ENCODE measurements at places on chromosomes 13 and 19. TPM values are rescaled to one million over a fixed set of nuclear protein-coding genes. Genes with fewer than 3 reads are reported as not detected.

DNA sequence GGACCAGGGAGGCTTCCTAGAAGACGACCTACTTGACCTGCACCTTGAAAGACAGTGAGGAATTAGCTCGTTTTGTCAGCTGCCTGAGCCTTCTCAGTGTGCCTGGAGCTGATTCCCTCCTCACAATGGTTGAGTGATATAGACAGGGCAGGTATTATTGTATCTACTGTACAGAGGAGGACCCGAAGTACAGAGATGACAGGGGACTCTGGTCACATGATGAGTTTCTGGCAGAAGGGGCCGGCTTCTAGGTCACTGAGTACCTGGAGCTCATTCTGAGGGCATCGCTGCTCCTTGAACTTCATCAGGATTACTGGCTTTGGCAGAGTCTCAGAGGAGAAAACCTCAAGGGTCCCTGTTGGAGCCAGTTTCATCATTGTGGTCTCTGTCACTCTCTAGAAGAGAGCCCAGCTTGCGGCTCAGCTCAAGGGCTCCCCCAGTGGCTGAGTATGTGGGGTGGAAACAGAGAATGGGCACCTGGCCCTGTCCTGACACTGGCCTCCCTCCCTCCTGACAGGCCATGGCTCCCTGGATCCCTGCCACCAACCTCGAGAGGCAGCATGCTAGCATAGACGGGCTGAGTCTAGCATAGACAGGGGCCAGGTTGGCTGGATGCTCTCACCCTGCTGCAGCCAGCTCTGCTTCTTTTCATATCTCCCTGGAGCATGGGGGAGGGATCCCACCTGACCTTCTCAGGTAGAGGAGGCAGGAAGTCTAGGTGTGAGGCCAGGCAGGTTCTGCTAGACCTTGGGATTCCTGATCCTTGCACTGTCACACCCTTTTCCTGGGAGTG lies 38.7 kb downstream of the NFIX start:
- peak; percentile 80 for DNase-seq

DNA sequence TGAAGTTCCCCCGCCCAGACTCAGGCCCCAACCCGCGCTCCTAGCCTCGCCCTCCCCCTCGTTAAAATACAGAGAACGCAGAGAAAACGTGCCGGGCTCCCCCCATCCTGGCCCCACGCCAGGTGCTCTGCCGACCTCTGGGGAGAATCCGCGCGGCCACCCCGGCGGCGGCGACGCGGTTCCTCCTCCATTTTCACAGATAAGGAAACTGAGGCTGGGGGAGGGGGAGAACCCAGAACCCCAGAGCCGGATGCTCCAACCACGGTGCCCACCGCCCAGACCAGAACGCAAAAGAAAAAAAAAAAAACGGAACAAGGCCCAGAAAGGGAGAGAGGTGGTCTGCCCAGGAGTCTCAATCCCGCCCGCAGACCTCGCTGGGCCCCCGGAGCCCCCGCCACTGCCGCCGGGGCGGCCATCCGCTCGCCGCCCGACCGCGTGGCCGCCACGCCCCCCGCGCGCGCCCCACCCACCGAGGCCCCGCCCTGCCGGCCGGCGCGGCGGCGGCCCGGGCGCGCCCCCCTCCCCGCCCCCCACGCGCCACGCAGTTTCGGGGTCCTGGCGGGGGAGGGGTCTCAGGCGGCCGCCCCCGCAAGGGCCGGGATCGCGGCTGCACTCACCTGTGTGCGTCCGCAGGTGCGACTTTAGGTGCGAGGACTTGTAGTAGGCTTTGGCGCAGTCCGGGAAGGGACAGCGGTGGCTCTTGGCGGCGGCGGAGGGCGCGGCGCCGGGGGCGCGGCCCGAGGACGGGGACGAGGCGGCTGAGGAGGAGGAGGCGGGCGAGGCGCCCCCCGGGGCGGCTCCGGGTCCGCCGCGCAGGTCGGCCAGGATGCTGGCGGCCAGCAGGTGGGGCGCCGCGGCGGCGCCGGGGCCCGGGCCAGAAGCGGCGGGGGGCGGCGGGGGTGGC lies 703 bp downstream of the KLF16 start:
- DNase-seq: peak; percentile 99

DNA sequence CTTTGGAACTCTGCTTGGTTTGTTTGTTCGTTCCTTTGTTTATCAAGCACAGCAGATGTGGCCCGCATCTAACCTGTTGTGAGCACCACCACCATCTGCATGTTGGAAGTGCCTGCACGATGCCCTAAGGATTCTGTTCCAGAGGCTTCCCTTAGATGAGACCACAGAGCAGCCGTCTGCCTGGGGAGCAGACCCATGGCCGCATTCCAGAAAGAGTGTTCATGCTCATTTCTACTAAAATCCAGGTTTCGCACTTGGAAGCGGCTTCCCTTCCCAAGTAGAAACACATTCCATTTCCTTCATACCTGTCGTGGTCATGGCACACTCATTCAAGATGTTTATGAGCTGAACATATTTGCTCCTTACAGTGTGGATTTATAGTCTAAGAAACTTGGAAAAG lies 27.2 kb downstream of the COL4A2 start:
- peak; percentile 55 for DNase-seq

GRCh38 chr13:107035778-107036177 lies 467.8 kb upstream of the ARGLU1 start:
- no peak for DNase-seq

DNA sequence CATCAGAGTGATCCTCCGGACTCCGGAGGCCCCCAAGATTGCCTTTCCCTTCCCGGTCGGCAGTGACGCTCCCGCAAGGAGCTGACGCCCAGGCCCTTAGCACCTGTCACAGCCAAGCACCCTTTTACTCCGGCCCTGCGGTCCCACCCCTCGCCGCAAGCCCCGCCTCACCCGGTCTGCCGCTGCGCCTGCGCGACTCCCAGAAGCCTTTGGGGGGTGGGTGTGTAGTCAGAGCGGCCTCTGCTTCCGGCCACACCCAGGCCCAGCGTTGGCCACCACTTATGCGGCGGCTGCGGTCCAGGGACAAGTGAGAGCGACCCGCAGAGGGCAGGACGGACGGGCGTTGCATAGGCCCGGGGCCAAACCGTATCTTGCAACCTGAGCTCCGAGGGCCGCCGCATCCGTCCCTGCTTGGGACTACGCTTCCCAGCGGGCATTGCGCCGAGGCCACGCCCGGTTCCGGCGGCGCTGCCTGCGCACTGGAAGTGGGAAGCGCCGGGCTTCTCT lies 441 bp upstream of the ZFP28 start:
- peak; percentile 99 for DNase-seq

DNA sequence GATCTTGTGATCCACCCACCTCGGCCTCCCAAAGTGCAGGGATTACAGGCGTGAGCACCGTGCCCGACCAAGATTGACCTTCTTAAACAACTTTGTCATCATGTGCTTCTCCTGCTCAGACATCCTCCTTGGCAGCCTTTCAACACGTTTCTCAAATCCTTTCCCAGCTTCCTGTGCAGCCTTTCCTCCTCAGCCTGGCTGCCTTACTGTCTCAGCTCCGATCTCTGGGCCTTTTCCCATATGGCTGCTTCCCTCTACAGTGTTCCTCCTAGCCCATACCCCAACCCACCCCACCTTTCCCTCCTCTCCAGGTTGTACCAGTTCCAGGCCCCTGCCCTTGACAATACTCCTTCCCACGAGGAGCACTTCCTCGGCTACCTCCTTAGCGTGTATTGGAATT lies 7.2 kb downstream of the PHF11 start:
- DNase-seq: peak; percentile 69

DNA sequence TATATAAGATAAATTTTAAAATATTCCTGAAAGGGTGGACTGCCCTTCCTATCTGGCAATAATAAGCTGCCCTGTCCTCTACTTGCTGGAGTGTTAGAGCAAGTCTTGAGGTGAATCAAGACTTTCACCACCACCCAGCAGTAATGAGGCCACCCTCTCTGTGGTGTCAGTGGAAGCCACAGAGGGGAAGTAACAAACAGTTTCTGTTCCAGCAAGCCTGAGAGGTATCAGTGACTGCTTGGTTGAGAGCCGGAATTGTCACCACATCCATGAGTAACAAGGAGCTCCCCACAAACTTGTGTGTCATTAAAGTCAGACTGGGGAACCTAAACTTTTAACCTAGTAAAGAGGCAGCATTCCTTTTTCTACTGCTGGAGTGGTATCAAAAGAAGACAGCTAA lies 532.7 kb upstream of the SPRY2 start:
- no peak for DNase-seq

DNA sequence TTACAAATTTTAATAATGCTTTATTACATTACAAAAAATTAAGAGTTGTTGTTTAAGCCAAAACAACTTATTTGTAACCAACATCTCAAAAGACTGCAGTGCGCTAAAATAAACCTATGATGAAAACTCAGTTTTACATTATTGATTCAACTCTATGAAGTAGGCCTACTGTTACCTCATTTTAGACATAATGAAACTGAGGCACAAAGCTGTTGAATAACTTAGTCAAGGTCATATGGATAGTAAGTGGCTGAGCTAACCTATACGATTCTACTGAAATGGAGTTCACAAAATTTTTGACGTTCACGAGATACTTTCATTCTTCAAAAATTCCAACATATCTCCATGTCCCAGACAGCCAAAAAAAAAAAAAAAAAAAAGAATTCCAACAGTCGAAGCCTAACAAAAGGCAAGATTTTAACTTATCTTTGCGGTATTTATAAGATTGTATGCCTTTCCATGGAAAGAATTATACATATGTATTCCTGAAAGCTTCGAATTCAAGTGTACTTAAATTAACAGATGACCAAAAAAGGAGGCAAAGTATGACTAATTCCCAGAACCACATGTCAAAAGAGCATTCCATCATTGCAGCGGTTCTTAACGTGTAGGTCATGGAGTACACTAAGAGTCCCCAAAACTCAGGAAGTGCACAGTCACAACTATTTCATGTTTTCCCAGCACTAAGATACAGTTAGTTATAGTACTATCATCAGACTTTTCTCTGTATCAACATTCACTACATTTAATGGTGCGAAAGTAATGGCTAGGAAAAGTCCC lies 69.4 kb downstream of the PSPC1 start:
- no peak for DNase-seq

The RASAL3 gene
- under 0.01 TPM for total RNA-seq

DNA sequence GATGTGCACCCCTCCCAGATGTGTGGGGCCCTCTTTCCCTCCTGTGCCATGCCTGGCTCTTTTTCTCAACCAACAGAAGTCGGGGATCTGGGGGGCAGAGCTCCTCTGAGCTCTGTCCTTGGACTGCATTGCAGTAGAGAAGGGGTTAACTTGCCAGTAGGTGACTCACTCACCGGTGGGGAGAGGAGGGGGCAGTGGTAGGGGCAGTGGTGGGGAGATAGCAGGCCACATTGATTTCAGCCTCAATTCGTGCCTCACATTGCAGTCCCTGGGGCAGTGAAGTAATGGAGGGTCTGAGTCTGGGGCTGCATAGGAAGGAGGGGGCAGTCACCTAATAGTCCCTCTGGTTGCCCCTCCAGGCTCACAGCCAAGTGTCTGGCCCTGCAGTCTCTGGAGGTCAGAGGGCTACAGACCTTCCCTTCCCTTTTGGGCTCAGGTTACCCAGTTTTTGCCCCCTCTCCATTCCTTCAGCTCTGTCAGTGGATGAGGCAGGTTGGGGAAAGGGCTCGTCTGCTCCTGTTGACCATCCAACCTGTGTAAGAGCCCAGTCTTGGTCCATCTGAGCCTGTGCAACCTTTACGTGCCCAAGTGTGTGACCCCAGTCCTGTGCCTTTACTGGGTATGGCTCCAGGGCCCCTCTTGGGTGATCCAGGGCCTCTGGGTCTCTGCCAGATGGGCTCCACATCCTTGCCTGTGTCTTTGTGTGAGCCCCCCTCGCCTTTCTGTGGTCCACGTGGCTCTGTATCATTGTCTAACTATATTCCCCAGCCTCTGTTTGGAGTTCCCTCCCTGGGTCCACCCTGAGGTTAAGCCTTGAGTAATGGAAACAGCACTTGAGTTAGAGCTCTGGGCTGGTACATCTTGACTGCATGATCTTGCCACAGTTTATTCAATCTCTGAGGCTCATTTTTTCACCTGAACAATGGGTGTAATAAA lies 13.0 kb downstream of the CIC start:
- DNase-seq: peak; percentile 92

DNA sequence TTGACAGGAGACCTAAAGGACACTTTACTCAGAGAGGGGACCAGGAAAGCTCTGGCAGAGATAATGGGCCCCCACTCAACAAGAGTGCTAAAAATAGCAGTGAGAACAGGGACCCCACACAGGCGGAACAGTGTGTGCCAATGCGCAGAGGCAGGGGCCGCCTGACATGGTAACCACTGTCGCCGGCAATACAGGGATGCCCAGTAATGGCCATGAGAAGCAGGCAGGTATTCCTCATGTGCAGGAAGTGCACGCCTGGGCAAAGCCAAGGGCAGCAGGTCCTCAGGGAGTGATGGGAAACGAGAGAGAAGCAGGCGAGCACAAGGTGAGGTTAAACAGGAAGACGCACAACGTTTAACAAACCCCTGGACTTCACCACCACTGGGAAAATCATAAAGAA lies 757.1 kb downstream of the LIG4 start:
- no peak for DNase-seq

The IGSF23 gene
- not detected for total RNA-seq

GRCh38 chr13:46516599-46517338 lies 36.2 kb upstream of the LRCH1 start:
- peak; percentile 72 for DNase-seq

The ADGRE2 gene
- 0.59 TPM for total RNA-seq

The EXOSC5 gene
- 13.3 TPM for total RNA-seq

The ZIC2 gene
- not detected for total RNA-seq

The SBK2 gene
- total RNA-seq: not detected

GRCh38 chr19:45913874-45914830 lies at the start of gene NANOS2:
Gene NANOS2, minus strand, starts transcription at chr19:45914778. Its CDS starts 85 bp downstream, at chr19:45914693.
- peak; percentile 26 for DNase-seq

The NLRP5 gene
- total RNA-seq: not detected

The ADPRHL1 gene
- total RNA-seq: 5.1 TPM

GRCh38 chr13:41384749-41385503 lies 72.4 kb upstream of the RGCC start:
- DNase-seq: no peak

DNA sequence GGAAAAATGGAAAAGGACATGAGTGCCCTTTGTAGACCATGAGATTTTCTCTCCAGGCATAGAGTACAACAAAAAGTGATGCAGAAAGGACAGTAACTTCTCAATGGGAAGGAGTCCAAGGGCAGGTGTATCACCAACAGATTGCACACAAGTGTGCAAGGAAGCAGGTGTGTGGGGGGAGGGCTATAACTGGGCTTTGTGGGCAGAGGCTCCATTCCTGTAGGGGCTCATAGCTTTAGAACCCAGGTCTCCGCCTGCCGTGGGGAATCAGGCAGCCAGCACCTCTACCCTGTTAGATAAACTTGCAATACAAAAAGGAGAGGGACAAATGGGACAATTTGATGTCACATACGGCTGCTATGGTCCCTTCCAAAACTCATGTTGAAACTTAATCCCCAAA lies 119.8 kb downstream of the MIPEP start:
- peak; percentile 9 for DNase-seq

GRCh38 chr19:10419200-10419645 lies 1.1 kb upstream of the PDE4A start:
- peak; percentile 91 for DNase-seq

The MKNK2 gene
- total RNA-seq: 84.6 TPM

Data from osteoblast (primary cell).